ENCODE measurements at places on chromosomes 7 and 10.

DNA sequence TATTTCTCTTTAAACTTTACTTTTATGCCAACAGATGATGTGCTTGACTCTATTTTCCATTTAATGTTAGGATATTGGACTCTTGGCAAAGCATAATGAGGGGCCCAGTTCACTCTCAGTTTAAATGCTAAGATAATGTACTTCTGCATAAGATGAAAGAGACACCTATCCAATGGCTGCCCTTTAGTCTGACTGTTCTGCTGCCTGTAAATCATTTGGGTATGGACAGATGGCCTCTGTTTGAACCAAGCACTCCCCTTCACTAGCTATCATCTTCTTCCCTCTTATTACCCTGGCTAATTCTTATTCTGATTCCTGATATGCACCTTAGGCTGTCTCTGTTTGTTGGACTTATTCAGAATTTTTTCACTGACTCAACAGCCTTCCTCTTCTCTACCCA, 72.1 kb downstream of the SEM1 start:
- DNase-seq, result no peak

DNA sequence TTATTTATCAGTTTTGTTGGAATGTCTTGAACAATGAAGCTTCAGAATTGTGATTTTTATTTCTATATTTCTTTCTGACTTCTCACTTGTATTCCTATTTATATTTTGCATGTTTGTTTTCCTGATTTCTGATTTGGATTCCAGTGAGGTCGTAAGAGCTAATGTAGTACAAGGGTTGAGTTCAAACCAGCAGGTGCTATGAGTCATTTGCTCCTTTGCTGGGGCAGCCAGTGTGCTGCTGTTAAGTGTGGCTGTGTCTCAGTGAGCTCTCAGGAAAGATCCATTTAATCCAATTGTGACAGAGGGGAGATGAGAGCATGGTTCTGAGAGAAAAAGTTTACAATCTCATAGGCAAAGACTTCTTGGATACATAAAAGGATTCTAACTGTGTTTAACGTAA, 48.6 kb downstream of the MCU start:
- DNase-seq, result no peak

- DNase-seq, result no peak
Observed at GRCh38 chr7:73829505-73829904, 1.3 kb upstream of the CLDN4 start.

- DNase-seq, result no peak
Observed at GRCh38 chr10:124657806-124658205, 86.4 kb downstream of the FAM53B start.

Data from anterior cingulate cortex (tissue), 58 donors.